ENCODE measurements at places on chromosomes 11 and 22.
A peak's percentile ranks its signal among the peaks of the same experiment; 100 is the strongest.

DNA sequence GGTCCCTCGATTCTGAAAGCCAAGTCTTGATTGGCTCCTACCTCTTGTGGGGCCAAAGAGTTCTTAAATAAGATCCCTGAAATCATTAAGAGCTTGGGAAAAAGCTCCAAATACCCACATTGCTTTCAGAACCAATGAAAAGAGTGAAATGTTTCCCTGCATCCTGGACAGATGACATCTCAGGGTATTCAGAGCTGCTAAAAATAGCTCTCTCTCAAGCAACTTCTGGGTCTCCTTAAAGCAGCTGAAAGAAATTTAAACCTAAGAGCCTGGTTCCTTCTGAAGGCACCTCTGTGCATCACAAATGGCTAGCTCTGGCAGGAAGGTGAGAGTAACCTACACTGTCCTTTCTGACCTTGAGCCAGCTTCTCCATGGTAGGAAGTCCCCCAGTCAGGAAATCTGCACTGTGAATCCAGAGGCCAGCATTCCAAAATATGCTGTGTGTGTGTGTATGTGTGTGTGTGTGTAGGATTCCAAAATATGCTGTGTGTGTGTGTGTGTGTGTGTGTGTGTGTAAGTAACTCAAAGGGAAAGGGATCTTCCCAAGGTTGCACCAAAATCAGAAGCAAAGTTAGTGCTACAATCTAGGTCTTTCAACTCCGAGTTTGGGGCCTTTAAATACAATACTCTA, 50.1 kb downstream of the RELT start:
- DNase-seq: no peak

- no peak for DNase-seq
Measured at GRCh38 chr11:13108416-13108815, 99.3 kb downstream of the RASSF10 start.

GRCh38 chr11:72721689-72722049, 30.5 kb downstream of the ARAP1 start:
- peak; percentile 48 for DNase-seq

DNA sequence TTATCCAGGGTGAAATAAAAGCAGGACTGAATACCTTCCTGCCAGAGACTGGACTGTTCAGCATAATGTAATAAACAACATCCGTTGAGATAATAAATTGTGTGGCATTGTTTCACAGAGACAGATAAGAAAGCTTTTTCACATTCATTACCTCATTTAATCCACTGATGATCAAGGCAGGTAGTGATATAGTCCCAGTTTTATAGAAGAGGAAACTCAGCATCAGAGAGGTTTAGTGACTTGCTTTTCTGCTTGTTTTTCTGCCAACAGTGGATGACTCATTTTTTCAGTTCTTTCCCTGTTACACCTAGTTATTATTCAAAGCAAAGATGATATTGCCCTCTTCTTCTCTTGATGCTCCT, 4.0 kb downstream of the MYO18B start:
- DNase-seq: no peak

- DNase-seq: peak; percentile 41
Measured at GRCh38 chr11:24496736-24497725, at the start of gene LUZP2. TSS of gene LUZP2 (plus strand) at chr11:24497053.

- DNase-seq: no peak
Measured at GRCh38 chr22:44464000-44464399, 34.0 kb downstream of the RTL6 start.

DNA sequence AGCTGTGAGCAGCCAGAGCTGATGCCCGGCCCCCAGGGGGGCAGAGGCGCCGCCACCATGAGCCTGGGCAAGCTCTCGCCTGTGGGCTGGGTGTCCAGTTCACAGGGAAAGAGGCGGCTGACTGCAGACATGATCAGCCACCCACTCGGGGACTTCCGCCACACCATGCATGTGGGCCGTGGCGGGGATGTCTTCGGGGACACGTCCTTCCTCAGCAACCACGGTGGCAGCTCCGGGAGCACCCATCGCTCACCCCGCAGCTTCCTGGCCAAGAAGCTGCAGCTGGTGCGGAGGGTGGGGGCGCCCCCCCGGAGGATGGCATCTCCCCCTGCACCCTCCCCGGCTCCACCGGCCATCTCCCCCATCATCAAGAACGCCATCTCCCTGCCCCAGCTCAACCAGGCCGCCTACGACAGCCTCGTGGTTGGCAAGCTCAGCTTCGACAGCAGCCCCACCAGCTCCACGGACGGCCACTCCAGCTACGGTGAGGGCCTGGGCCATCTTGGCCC, 6.1 kb downstream of the CDC42EP1 start:
- no peak for DNase-seq

GRCh38 chr11:57667736-57668433, at the start of gene ZDHHC5:
TSS of gene ZDHHC5 (plus strand) at chr11:57668114. CDS start at chr11:57673091, 4,977 bp downstream.
- peak; percentile 99 for DNase-seq

DNA sequence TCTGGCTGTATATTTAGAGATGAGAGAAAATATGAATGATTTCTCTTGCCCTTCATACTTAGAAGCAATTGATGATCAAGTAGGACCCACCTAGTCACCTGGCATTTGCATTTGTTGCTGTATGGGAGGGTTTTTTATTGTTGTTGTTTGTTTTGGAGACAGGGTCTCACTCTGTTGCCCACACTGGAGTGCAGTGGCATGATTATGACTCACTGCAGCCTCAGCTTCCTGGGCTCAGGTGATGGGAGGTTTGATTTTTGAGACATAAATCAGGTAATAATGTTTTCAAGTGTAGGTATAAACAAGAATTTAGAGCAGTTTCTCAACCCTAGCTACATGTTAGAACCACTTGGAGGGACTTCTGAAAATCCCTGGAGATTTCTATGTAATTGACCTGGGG, 63.0 kb downstream of the TNRC6B start:
- no peak for DNase-seq

DNA sequence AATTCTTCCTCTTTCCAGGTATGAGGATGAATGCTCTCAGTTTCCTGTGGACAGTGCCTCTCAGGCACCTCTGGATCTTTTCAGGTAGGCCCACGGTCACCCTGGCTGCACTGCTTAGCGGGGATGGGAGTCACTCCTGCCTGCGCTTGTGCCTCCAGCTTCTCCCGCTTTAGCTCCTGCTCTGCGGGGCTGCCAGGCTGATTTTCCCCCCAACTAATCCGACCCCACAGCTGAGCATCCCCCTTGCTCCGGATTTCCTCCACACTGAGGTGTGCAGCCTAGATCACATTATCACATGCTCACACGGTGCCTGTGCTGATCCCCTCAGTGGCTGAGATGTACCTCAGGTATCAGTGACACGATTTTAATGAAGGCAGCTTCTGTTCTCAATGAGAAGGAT, 879.1 kb downstream of the OPCML start:
- DNase-seq: no peak
